Activated T-helper 1 cell treated with anti-CD3 and anti-CD28 coated beads, Interleukin-12 subunit alpha, Interleukin-12 subunit beta, Interleukin-2, Interleukin-4 antibody, amounts not matched to agents 30 ng/mL and 10 ng/mL and 1 ng/mL, durations not matched to agents 14 hours and 24 hours and 36 hours (primary cell): ENCODE measurements at places on chromosomes 6 and 20.

- DNase-seq, result no peak
Observed at GRCh38 chr6:45487645-45488044, 109.9 kb upstream of the SUPT3H start.

DNA sequence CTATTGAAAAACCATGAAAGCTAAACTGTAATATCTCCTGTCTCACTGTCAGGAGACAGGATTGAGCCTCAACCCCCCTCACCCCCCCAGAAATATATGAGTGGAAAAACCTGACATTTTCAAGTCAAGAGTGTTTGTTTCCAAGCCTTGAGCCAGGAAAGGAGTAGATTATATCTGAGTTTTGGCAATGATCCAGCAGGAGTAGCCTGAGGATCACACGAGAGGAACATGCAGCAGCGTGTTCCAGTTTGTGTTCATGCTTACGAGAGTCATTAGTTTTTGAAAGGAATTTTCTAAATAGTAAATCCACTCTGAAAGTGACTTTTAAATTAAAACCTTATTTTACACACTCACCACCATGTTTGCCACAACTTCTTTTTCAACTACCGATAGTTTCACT, 15.8 kb downstream of the IL22RA2 start:
- DNase-seq, result no peak

GRCh38 chr6:10569392-10570127, 48.4 kb downstream of the GCNT2 start:
- DNase-seq, result no peak

- no peak for DNase-seq
Observed at GRCh38 chr6:97757575-97757974, 474.6 kb upstream of the MMS22L start.

DNA sequence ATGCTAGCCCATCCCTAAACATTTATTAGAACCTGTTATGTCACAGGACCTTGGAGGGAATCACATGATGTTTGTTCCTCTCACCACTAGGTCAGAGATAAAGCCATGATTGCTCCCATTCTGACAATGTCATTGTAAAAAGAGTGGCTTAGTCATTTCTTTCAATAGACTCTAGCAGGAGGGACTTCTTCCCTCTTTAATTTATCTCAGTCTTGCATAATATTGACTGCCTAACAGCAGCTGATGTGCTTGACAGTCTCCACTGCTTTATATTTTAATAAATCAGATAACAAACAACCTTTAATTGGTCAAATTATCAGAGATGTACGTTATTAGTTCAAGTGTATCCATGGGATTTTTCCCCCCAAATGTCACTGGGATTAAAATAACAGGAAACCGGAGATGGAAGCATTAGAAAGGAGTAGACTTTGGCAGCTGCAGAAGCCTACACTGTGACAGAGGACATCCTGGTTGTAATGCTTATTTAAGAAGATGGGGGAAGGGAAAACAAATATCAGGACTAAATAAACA, 39.6 kb downstream of the LAMA4 start:
- no peak for DNase-seq

DNA sequence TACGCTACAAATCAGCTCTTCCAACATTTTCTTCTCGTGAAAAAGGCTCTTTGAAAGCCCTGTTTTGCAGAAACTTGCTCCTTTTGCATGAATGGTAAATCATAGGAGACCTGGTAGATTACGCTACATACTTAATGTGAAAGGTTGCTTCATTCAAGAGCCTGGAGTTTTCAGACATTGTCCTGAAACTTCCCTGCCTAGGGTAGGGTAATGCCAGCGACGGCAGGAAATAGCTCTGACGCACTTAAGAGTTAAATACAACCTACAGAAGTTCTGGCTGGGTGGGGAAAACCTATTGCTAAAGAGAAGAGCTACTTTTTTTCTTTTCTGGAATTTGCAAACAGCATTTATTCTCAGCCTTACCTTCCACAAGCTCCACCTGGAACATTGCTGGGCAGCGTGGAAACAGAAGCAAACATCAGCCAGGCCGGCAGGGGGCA, 144.5 kb downstream of the LPA start:
- no peak for DNase-seq

GRCh38 chr20:40887105-40887504, 141.5 kb upstream of the TOP1 start:
- DNase-seq, result no peak

- no peak for DNase-seq
Observed at GRCh38 chr6:131763749-131764148, 44.1 kb upstream of the ENPP1 start.
